ENCODE measurements at places on chromosomes 2 and 18. TPM values are rescaled to one million over a fixed set of nuclear protein-coding genes. Genes with fewer than 3 reads are reported as not detected.

- no peak for DNase-seq
Measured at GRCh38 chr18:42937436-42937835, 178.0 kb downstream of the RIT2 start.

DNA sequence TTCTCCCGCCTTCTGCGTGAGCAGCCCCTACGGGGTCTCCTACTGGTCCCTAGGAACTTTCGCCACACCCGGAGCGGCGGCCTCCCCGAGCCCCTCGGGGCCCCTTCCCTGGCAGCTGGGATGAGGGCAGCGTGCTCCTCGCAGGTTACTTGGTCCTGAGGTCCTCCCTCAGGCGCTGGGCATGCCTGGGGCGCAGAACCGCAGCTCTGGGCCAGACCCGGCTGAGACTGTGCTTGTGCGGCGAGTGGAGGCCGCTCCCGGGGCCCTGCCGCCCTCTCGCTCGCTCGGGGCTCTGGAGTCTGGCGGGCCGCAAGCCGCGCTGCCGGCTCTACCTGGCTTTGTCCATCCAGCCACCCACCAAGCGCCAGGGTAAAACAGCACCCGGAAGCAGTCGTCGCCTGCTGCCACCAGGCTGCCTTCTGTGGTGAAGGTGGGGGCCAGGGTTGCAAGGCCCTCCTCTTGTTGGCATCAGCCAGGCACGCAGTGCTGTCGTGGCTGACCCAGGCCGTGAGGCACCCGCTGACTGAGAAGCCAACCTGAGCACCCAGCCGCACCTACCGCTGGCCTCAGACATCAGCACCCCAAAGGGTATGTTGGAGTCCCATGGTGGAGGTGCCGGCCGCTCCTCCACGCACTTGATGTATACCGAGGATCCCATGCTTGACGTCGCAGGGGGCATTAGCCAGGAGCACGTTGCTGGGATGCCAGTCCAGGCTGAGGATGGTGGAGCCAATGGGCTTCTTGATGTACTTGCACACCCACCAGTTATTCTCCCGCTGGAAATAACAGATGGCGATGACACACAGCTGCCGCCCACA, 46.1 kb upstream of the PTH2R start:
- no peak for DNase-seq

Gene TSPYL6
- polyA plus RNA-seq: not detected

Gene SKOR2
- not detected for polyA plus RNA-seq

DNA sequence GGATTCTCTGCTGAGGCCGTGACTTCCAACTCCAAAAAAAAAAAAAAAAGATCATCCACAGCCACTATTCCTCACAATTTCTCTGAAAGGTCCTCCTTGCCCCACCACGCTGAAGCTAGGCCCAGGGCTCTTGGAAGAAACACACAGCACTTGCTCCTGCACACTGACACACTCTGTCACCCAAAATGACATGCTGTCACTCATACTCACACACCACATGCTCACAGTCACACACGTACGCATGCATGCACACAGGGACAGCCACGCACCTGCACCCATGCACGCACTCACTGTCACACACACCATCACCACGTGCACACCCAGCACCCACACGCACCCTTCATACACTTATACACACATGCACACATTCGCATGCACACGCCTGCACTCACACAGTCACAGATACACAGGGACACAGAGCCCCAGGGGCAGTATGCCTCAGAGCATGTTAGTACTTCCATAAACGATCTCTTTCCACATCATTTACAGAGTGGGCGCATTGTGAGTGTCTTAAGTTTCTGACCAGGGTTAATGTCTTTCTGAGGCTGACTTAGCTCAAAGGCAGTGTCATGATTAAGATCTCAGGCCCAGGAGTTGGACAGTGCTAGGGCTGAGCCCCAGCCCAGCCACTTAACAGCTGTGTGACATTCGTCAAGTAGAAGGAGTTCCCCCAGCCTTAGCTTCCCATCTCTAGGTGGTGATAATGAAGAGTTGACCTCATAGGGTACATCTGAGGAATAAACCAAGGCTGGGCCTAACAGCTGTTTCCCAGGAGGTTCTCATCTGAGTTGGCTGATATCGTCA, 93.4 kb downstream of the GLI2 start:
- DNase-seq: no peak

DNA sequence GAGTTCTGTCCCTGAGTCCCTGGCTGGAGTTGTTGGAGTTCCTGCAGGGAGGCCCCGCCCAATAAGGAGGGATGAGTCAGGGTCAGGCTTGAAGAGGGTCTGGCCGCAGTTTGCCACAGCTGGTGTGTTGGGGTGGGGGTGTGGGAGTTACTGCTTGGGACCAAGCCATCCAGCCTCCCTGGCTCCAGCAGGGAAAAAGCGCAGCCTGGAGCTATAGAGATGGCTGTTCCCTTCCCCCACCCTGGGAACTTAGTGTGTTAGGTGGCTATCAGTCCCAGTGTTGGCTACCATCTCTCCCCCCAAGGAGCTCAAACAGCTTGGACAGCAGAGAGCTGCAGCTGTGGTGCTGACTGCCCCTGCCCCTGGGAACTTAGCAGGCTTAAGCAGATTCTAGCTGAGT, 13.2 kb upstream of the TANK start:
- DNase-seq: peak; percentile 27

Gene DSEL
- polyA plus RNA-seq: 1.5 TPM

DNA sequence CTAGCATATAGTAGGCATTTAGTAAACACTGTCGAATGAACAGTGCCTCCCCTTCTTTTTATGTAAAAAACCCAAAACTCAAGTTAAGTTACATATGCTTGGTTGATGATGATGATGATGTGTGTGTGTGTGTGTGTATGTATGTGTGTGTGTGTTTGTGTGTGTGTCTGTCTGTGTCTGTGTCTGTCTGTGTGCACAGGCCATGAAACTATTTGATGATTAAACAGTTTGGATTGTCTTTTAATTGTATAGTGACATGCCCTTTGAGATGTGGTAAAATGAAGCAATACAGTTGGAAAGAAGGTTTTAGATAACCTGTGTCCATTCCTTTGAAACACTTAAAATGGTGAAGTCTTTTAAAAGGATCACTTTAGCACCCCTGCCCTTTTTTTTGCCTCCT, 105.6 kb downstream of the MAP4K4 start:
- DNase-seq: no peak
